ENCODE measurements at places on chromosomes 6 and 20.

DNA sequence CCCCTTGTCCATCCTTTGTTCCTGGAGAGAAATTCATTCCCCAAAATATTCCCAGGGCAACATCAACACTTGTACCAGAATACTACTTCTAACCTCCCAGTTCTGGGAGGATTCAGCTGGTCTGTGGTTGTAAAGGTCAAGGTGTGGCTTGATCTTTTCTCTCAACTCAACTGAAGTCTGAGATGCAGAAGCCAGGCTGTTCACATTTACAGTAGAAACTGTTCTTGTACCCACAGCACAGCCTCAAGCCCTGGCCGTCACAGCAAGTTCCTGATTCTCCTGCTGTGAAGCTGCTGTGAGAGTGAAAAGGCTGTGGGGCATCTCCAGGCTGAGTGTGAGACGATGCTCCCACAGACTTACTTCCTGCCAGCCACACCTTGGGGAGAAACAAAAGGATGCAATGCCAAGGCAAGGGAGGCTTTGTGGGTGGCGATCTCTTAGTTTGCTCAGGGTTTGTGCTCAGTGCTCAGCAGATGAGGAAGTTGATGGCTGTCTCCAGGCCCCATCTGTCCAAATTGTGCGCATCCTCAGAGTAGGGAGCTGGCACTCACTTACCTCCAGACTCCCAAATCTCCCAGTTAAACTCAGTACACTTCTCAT is 143.9 kb upstream of the FOXA2 start:
- DNase-seq = no peak

- DNase-seq = no peak
These were observed 21.6 kb upstream of the TOP1 start for GRCh38 chr20:41006936-41007474.

DNA sequence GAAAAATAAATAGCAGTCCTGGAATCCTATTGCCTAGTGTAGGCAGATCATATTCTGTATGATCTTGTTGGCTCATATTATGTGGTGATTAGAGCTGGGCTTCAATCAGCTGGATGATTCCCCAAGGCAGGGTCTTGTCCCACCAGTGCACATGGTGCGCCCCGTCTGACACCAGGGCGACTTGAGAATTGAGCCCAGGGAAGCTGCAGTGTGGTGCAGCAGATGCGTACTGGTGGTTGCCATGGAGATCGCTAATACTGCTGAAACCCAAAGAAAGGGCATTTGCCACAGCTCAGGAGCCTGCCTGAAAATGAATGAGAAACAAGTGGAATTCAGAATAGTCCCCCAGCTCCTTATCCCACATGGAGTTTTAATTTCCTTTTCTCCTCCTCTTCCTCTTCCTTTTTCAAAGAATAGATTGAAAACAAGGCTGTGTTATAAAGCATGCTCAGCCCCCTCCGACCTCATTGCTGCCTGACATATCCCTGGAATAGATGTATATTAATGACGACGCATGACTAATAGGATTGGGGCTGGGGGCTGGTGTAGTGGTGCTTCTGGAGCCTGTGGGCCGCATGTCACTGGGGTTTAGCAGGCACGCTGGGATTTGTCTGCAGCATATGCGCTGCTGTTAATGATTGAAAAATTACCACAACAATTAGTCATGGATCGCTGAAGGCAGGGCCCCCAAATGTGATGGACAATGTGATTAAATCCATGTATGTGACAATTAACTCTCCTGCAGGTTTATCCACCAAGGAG is 210.5 kb downstream of the FARS2 start:
- no peak for DNase-seq

DNA sequence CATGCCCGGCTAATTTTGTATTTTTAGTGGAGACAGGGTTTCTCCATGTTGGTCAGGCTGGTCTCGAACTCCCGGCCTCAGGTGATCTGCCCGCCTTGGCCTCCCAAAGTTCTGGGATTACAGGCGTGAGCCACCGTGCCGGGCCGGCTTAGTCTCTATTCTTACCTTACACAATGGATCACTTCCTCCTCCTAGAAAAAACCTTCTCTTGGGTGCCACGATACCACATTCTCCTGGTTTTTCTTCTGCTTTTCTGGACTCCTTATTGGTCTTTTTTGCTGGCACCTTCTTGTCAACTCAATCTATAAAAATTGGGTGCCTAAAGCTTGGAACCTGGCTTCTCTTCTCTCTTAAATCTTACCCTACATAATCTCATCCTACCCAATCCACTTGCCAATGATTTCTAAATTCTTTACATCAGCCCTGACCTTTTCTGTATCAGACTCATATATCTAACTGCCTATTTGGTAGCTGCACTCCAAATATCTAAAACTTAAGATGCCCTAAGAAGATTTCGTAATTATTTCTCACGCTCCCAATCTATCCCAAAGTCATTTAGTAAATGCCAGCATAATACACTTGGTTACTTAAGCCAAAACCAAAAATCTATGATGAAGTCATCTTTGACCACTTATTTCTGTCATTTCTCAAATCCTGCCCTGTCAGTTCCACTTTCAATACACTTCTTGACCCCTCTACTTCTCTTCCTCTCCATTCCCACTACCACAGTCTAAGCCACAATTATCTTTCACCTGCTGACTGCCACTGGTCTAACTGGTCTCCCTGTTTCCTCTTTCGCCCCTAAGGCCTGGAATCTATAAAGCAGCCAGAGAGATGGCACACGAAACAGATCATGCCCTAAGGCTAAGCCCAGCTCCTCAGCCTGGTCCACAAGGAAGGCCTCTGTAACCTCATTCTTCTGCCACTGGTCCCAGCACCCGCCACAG is 43.2 kb downstream of the ELMO2 start:
- no peak for DNase-seq

Data from KG1 (cell line).